ENCODE measurements at places on chromosomes 6 and 20. TPM values are rescaled to one million over a fixed set of nuclear protein-coding genes. Genes with fewer than 3 reads are reported as not detected.

DNA sequence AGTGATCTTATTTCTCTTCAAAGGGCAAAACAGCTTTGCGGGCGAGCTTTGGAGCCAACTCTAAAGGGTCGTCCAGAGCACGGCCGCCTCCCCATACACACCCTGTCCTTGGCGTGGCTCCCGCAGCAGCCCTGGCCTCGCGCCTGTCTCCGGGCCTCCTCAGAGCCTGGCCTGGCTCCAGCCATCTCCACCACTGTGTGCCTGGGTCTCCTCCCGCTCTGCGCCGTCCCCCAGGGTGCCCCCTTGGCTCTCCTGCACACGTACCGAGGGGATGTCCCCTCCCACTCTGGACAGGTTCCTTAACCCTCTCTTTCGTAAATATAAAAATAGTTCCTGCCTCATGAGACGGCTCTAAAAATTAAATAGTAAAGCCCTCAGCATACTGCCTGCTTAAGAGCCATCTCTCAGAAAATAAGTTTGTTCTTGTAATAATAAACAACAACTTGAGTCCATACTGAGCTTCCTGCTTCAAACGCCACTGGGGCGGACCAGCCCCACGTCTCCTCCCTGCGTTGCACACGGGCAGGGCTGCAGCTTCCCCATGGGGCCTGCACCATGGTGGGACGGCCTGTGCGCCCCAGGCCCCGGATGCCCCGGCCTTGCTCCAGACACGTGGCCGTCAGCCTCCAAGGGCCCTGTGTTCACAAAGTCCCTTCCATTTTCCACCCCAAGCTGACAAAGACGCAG, 226.2 kb downstream of the TTLL2 start:
- H3K27ac ChIP-seq = peak overlapping the region; percentile 51
- H3K4me3 ChIP-seq = no peak overlapping the region
- H3K36me3 ChIP-seq = no peaks in the 10 kb centered on the region
- peak; percentile 87 for DNase-seq
- H3K4me1 ChIP-seq = peaks cover 18% of the 10 kb centered on the region

DNA sequence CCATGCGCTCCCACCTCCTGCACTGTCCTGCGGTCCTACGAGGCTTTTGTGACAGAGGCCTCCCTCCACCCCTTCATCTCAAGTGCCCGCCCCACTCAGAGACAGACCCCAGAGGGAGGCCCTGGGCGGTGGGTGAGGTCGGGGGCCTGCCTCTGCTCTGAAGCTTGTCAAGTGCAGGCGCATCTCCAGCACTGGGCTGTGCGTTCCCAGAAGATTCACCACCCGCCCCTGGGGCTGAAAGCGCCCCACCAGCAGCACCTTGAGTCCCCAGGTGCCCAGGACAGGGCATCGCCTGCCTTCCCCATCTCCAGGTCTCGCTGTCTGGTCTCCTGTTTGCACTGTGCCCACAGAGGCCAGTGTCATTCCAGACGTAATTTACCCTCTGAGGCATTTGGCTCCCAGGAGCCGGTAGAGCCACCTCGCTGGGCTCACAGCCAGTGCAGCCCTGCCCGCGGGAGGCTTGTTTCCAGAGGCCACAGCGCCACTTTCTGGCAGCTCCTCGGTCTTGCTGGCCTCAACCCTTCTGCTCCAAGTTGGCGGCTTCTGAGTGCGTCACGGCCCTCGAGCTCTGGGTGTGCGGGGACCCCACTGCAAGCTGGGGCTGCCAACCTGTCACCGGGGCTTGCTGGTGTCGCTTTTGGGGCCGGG, 191.1 kb downstream of the TAF4 start:
- no peaks in the 10 kb centered on the region for H3K36me3 ChIP-seq
- no peak overlapping the region for H3K27ac ChIP-seq
- no peaks in the 10 kb centered on the region for H3K27me3 ChIP-seq
- no peaks in the 10 kb centered on the region for H3K4me1 ChIP-seq
- H3K4me3 ChIP-seq = no peak overlapping the region

The PLCB4 gene
- total RNA-seq = 7.9 TPM

DNA sequence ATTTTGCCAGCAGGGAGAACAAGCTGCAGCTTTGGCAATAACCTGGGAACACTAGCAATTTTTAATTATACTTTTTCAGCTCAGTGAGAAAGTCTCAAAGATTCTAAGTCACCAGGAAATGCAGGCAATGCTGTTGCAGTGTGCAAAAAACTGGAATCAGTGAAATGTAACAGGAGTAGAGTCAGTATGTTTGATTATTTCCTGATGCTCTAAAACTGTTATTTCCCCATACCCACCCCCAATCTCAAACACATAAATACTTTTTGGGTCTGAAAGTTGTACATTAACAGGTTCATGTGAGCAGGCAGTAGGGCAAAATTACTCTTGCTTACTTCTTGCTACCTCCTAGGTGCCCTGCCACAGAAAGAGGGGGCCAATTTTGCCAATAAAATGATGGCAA, 65.4 kb upstream of the BEND6 start:
- no peaks in the 10 kb centered on the region for H3K36me3 ChIP-seq
- H3K4me1 ChIP-seq = no peaks in the 10 kb centered on the region
- no peak for DNase-seq
- no peaks in the 10 kb centered on the region for H3K27me3 ChIP-seq
- H3K4me3 ChIP-seq = no peak overlapping the region

The PTCHD4 gene
- total RNA-seq = 4.1 TPM

The SUMO4 gene
- total RNA-seq = 2.5 TPM

DNA sequence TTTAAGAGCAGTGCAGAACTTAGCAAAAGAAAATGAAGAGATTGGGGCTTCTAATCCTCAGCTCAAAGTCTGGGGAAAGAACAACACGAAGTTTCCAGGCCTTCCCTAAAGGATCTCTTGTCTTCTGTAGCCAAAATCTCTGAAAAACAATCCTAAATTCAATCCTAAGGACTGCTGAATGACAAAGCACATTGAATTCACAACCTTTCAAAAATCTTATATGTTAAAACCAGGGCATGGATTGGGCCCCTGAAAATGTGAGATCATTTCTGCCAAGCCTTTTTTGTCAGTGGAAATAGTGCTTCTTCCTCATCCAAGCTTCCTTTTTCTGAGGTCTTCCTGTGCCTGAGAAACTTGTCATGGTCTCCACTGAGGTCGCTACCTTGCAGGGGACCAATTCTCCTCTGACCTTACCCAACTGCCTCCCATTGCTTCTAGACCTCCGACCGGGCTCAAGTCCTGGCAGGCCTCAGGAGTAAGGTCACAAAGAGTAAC, 126.2 kb upstream of the ARID1B start:
- no peak for DNase-seq
- H3K4me1 ChIP-seq = peaks cover 5% of the 10 kb centered on the region
- H3K27ac ChIP-seq = no peak overlapping the region
- H3K36me3 ChIP-seq = no peaks in the 10 kb centered on the region

DNA sequence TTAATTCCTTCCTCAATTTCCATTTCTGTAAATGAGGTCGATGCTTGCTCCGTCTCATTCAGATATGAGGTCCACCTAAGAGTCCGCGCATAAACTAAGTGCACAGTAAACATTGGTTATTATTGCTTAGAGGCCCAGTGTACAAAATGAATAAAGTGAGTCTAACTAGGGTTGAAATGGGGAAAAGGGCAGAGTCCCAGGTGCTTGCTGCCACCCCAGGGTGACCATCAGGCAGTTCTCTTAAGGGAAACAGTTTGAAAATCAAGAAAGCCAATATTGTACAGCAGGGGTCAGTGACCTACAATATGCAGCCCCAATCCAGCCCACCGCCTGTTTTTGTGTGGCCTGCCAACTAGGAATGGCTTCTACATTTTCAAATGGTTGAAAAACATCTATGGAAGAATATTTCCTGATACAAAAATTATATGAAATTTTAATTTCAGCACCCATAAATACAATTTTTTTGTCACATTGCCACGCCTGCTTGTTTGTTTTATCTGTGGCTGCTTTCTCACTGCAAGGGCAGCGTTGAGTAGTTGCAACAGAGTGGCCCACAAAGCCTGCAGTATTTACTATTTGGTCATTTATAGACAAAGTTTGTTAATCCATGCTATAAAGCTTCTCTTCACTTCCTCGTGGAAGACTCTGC, 43.3 kb downstream of the SLC13A3 start:
- no peak for DNase-seq
- no peaks in the 10 kb centered on the region for H3K4me1 ChIP-seq
- no peak overlapping the region for H3K27ac ChIP-seq
- no peak overlapping the region for H3K4me3 ChIP-seq
- no peaks in the 10 kb centered on the region for H3K36me3 ChIP-seq

Measured in upper lobe of right lung (tissue), 1 donor.